ENCODE measurements at places on chromosomes 1 and 21.

- DNase-seq = no peak
Measured at GRCh38 chr1:97207868-97208267, 486.3 kb downstream of the PTBP2 start.

DNA sequence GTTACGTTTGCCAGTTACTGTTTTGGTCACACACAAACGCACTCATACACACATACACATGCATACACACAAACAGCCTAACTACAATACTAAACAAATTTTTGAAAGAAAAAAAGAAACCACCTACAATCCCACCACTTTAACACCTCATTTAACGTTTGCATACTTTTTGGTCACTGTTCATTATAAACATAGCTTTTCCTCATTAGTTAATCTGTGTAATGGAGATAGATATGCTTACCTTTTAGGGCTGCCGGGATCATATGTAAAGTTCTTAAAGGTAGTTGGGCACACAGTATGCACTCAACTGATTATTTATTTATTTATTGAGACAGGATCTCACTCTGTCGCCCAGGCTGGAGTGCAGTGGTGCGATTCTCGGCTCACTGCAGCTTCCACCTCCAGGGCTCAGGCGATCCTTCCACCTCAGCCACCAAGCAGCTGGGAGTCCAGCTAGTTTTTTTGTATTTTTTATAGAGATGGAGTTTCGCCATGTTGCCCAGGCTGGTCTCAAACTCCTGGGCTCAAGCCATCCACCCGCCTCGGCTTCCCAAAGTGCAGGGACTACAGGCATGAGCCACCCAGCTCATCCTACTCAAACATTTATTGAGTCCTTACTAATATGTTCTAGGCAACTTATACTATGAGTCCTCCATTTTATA is 677 bp upstream of the BCL10 start:
- DNase-seq = no peak

GRCh38 chr1:240329443-240329842 is 237.8 kb downstream of the FMN2 start:
- DNase-seq = no peak

DNA sequence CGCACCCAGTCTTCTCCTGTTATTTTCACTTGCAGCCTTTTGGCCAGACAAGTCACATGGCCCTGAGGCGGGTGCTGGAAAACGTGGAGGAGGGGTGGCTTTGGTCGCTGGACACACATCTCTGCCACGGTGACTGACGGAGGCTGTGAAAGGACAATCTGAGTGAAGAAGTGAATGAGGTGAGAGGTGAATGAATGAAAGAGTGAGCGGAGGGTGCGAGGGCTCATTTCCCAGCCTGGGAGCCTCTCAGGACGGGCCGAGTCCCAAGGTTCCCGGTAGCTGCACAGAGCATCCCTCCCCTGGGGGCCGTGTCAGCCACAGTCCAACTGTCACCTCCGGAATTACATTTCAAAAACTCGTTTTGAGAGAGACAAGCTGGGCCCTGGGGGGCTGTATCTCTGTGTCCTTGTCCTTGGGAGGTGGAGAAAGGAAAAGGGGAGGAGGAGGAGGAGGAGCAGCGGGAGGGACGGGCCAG is 89.6 kb downstream of the UBIAD1 start:
- peak; percentile 42 for DNase-seq
